ENCODE measurements at places on chromosomes 7 and 10.

DNA sequence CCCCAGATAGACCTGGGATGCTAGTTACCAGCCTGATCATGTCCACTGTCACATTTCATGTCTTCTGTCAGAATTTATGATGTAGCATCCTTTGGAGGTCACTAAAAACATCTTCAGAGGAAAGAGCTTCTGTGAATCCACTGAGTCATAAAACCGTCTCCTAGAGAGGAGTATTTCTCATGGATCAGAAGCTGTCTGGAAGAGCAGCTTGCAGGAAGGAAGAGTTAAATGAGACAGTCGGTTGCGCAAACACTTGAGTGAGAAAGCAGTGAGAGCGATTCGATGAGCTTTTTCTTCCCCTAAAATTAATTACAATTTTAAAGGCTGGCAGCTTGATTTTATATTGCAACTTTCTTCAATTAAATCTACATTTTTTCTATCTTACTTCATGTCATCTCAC, 47.2 kb upstream of the WDR11 start:
- DNase-seq: no peak

GRCh38 chr7:97735075-97735474, 3.2 kb downstream of the TAC1 start:
- DNase-seq: no peak

DNA sequence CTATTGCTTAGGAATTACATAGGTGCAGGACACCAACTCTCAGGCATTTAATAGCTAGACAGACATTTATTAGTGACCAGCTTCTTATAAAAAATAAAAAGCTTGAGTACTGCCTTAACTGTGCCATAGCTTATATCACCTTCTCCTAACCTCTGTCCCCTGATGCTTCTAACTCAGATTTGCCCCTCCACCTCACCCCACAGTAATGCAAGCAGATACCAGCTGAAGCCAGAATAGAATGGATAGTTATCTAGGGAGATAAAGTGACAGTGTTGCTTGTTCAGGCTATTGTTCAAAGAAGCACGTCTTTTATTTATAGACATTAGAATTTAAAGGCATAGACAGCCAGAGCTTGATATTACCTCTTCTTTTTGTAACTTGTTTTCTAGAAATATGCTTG, 99.6 kb upstream of the GLCCI1 start:
- DNase-seq: no peak

- DNase-seq: no peak
Measured at GRCh38 chr7:54189330-54189729, 352.8 kb upstream of the VSTM2A start.

GRCh38 chr10:105347487-105347886, 706.4 kb downstream of the SORCS3 start:
- no peak for DNase-seq

DNA sequence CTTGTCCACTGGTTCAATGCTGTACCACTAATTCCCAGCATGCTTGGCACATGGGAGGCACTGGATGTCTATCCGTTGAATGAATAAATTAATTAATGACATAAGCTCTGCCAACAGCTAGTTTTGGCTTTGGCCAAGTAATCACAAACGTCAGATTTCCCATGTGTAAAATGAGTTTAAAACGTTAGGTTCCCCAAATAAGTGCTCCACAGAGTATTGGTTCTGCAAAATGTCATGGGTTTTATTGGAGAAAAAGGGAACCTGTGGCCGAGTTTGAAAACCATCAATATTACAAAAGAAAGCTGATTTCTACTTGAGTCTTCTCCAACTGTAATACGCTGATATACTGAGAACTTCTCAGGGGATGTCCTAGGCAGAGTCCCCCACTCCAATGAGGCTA, 23.2 kb downstream of the ELMO1 start:
- DNase-seq: no peak

DNA sequence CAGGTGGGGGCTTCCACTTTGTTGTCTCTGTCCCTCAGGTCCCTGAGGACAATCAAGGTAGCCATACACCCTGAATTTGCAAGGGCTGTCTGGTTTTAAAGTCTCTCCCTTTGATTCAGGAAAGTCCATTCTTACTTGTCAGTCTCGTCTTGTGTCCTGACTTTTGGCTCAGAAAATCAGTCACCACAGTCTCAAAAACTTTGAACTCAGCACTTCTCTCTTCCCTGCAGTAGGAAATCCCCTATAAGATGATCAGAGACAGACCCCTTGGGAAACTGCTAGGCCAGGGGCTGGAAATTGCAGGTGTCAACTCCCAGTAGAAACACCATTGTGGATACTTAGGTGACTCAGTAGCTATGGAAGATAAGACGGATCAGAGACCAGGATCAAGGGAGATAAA, 73.1 kb downstream of the CDC123 start:
- DNase-seq: no peak

- DNase-seq: no peak
Measured at GRCh38 chr10:121250995-121251764, 347.1 kb downstream of the FGFR2 start.

DNA sequence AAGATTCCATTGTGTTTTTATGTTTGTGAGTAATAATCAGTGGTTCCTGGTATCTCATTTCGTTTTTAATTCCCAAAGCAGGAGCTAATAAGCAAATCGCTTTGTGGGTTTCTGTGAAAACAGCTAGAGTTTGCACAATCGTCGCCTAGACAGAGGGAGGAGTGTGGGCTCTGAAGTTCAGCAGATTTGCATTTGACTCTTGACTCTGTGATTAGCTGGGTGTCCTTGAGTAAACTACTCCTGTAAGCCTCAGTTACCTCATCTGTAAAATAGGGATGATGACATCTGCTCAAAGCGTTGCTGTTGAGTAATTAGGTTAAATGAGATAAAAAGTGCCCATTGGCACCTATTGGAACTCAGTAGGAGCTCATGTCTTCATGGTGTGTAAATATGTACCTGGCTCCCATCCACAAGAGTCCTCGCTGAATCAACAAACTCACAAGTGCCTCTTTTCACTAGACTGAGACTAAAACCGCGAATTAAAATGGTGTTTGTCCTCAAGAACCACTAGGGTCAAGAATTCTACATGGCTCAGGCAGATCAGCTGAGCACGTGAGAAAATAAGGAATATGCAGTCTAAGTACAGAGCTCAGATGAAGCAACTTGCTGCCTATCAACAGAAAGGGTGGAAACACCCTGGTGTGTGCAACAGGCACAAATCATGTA, 385.8 kb upstream of the C7orf33 start:
- no peak for DNase-seq

GRCh38 chr7:12638851-12639456, 48.5 kb upstream of the ARL4A start:
- DNase-seq: peak; percentile 38
